ENCODE measurements at places on chromosomes 2 and 18. TPM values are rescaled to one million over a fixed set of nuclear protein-coding genes. Genes with fewer than 3 reads are reported as not detected.

DNA sequence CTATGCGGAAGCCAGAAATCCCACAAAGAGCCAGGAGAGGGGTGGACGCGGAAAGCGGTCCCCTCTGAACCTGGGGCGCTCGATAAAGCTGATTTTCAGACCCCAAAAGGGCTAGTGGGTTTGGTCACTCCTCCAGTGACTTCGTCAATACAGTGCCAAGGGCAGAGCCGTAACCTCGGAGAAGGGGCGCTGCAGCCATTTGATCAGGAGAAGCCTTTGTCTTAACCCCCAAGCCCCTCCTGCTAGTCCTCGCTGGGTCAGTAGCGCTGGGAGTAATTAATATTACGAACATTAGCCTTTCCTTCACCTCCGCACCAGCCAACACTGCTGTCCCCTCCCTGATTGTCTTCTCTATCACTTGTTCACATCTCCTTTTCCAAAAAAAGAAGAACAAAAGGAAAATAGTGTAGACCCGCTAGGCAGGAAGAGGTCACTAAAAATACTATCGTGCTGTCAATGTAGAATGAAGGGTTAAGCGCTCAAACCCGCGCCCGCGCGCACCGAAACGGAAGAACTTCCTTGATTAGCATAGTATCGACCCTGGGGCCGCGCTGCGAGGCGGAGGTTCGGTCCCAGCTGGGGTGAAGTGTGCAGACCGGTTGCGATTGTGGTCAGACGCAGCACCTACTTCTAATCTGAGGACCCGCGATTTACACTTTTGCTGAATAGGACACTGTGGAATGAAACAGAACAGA lies 63.2 kb upstream of the MAPRE2 start:
- DNase-seq, result peak; percentile 82

DNA sequence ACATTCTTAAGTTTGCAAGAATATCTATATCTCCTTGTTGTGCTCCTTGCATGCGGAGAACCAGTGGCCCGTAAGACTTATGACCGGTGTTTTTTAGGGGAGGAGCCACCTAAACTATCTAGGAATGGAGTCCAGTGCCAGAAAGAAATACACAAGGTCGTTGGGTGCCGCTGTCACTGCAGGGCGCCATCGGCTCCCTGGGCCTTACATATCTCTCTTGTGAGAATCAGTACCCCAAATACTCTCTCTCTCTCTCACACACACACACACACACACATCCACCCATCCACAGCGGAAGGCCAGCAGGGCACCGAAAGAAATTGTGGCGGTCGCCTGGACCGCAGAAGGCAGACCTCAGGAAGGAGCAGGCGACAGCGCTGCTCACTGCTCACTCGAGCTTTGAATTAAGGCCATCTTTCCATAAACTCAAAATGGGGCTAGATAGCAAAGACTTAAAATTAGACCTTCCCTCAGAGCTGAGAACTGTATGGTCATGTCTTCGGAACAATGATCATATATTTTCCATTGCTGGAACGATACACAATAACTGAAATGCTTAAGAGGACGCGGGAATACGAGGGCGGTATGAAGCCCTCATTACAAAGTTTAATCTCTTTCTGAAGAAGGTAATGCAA lies 10.4 kb downstream of the NR4A2 start:
- DNase-seq, result peak; percentile 72

- DNase-seq, result peak; percentile 76
Observed at GRCh38 chr2:100819370-100820272, at the start of gene NPAS2. NPAS2 (plus strand) TSS chr2:100820139; CDS start chr2:100904755, 84,616 bp downstream.

DNA sequence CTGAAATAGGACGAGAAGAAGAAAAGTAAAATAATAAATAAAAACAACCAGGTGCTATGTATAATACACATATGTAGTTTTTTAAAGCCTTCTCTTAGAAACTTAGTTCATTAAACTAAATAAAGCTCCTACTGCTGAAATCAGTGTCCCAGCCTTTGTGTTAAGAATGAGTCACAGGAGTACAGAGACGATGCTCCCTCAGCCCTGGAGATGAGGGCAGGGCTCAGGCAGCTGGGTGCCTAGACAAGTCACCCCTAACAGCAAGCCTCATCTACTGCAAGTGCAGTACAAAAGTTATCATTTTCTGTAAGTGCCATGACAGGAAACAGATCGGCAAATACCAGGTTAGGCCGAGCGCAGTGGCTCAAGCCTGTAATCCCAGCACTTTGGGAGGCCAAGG lies 18.2 kb downstream of the KIDINS220 start:
- DNase-seq, result peak; percentile 48

The MYOM1 gene
- 0.75 TPM for total RNA-seq

The LIMS3 gene
- not detected for total RNA-seq

DNA sequence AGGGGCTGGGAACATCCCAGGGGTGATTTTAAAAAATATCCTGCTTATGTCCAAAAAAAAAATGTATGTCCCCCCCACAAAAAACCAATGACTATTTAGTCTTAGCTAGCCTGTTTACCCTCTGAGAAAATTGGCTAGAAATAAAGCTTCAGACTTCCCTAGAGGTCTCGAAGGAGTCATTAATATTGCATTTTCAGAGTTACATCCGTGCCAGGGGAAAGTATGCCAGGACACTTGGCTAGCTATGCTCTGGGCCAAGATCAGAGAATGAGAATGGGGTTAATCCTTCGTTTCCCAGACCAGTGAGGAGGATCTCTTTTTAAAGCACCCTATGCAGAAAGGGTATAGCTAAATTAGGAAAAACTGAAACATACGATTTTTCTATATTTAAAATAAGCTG lies 183.6 kb downstream of the MC4R start:
- DNase-seq, result no peak

DNA sequence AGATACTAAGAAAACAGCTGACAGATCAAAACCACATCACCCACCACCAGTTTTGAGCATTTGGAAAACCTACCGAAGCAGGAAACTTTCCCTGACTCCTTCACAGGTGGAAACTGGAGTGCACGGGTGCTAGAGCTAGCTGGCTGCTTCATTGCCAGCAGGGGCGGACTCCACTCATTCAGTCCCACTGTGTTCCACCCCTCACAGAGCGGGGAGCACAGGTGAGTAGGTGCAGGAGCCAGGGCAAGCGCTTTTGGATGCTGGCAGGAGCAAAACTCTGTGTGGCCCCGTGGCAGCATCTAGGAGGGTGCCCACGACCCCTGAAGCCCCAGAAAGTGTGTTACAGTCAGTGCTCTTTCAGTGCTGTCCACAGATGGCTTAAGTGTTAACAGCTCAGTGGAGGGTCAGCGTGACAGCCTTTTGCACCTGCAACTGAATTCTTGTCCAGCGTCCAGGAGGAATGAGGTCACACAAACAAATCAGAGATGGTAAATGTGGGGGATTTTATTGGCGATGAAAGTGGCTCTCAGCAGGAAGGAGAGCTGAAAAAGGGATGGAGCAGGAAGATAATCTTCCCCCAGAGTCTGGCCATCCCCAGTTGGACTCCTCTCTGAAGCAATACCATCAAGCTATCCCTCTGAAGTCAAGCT lies 71.1 kb downstream of the TMEM163 start:
- peak; percentile 42 for DNase-seq

The AKAIN1 gene
- not detected for total RNA-seq

DNA sequence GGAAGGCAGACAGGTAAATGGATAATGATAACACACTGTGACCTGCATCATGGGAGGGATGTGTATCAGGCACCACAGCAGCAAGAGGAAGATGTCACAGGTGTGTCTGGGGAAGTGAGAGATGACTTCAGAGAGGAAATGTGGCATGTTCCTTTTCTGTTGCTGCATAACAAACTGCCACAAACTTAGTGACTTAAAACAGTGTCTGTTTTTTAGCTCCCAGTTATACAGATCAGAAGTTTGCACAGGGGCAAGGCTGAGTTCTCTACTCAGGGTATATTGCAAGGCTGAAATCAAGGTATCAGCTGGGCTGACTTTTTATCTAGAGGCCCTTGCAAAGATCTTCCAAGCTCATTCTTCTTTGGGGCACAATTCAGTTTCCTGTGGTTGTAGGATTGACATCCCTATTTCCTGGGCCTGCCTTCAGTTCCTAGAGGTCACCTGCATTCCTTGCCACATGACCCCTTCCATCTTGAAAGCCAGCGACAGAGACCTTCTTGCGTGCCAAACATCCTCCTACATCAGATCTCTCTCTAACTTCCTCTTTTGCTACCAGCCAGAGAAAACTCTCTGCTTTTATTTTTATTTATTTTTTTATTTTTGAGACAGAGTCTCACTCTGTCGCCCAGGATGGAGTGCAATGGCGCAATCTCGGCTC lies 2.1 kb upstream of the MAP3K2 start:
- peak; percentile 78 for DNase-seq

The ITGB6 gene
- not detected for total RNA-seq

GRCh38 chr2:218985325-218986091 lies 524 bp upstream of the FEV start:
- DNase-seq, result no peak

DNA sequence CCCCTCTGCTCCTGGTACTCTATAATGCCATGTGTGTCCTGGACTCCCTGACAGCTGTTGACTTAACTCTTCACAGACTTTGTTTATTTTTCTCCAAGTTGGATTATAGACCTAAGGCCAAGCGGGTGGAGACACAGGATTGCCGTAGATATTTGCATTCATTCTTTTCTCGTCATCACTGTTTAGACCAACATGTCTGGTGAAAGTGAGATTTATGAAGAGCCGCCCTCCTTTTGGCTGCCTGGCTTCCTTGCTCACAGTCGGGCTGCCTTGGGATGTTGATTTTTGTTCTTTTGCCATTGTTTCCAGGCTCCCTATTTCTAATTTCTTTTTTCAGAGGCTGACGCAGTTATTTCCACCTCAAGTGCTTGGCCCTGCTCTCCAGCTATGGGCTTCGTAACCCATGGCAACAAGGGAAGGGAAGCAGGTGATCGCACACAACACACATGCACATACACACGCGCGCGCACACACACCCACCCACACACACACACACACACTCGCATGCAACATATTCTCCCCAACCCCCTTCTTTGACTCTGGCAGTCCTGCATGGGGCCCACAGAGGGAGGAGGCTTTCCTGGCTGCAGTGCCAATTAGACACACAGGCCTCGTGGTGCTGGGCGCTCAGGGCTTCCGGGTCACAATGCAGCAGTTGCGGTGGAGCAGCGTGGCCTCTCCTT lies 296.5 kb downstream of the MTX2 start:
- DNase-seq, result no peak

- no peak for DNase-seq
Observed at GRCh38 chr2:10007921-10008808, 35.2 kb upstream of the KLF11 start.

DNA sequence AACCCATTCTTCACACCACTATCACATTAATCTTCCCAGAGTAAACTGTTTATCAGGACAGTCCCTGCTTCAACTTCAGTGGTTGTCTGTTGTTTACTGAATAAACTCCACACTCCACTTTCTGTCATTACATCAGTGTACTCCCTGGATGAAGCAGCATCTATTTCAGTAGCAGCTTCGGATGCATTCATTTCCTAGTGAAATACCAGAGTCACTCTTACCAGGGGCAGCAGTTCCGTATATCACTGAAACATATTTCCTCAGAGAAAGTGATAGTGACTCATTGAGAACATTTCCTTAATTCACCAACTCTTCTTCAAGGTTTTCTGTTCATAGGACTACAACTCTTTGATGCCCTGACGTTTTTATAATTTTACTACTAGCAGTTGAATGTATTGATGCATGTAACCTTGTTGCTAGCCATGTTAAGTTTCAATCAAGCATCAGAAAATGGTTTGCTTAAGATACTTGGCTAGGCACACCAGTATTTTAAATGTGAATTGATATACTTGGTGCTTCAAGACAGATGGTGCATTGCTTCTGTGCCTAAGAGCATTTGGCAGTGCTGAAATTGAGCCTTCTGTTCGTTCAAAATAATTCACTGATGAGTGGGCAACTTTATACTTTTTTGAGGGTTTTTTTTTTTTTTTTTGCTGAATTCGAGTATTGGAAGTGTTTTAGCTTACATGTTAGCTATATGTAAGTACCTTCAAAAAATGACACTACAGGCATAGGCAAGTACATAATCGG lies 92.3 kb downstream of the UBE2E3 start:
- no peak for DNase-seq

DNA sequence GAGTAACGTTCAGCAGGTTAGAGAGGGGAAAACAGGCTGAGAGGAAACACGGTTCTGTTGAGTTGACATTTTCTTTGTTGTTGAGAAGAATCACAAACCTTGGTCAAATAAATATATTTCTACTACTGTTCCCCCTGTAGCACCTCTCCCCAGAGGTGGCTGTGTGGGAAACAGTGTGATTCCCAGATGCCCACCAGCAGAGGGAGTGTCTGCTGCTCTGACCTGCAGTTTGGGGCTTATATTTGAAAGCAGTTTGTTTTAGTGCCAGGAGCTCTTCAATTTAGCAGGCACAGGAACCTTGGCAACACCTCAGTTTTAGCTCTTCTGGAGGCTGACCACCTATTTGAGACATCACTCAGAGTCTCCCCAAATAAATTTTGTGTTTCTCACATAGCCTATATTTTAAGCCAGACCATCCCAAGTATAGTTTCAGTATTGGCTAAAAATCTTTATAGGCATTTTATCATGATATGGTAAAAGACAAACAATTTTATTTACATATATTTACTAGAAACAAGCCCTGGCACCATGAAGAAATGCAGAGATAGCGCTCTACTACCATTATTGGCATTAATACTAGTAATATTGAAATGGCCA lies 75.7 kb downstream of the PIK3C3 start:
- no peak for DNase-seq

DNA sequence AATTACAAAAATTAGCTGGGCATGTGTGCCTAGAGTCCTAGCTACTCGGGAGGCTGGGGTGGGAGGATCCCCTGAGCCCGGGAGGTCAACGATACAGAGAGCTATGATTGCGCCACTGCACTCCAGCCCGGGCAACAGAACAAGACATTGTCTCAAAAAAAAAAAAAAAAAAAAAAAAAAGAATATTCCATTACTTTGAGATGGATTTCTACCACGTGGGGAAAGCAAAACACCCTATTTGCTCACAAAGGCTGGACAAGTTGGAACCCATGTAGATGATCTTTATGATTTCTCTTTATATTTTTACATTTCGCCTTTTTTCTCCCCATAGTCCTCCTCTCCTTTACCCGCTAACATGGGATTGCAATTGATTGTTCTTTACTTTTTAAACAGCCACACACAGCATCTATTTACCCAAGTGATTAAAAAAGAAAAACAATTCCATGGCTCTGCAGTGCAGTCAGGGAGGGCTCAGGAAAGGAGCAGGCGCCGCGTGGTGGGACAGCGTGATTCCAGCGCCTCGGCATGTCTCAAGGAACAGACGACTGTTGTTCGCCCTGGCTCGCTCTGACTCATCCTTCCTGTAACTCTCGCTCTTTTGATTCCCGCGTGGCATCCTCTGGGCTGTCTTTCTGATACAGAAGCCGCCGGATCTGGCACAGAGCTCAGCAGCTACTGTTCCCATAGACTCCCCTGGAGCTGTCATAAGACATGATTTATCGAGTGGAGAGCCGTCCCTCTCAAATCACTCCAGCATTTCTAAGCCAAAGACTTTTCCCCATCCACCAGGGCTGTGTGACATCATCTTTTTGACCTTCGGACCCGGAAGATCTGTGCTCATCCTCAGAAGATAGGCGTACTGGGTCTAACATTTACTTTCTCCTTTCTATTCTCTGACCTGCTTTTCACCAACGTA lies 230.4 kb upstream of the AGAP1 start:
- DNase-seq, result no peak

GRCh38 chr2:157986761-157987160 lies 110.6 kb upstream of the ACVR1 start:
- no peak for DNase-seq

GRCh38 chr2:205130111-205130829 lies 552.0 kb upstream of the NRP2 start:
- no peak for DNase-seq

The TRIM43 gene
- not detected for total RNA-seq
